Stimulated activated CD4-positive, alpha-beta T cell treated with anti-CD3 and anti-CD28 coated beads, TNF-alpha, amount 100 ng/mL, for 1 hour (primary cell): ENCODE measurements at places on chromosomes 6 and 20.

GRCh38 chr6:56335726-56336125, 88.3 kb upstream of the COL21A1 start:
- no peak for DNase-seq

GRCh38 chr6:113493991-113494390, 363.2 kb upstream of the MARCKS start:
- DNase-seq, result no peak

- no peak for DNase-seq
Measured at GRCh38 chr6:32637219-32637880, at the start of gene HLA-DQA1. TSS of gene HLA-DQA1 (plus strand) at chr6:32637406. CDS start at chr6:32637459, 53 bp downstream.

DNA sequence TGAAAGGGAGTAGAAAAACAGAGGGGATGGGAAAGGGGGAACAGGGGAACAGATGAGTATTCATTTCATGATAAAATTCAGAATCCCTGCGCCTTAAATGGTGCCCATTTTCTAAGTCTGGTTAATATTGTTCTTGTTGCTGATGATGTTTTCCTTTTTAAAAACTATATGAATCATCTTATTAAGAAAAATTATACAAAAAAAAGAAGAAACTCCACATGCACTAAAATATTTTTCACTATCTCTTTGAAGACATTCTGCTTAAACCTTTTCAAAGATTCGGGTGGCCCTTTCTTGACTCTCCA, 1.1 kb upstream of the TFAP2B start:
- no peak for DNase-seq

DNA sequence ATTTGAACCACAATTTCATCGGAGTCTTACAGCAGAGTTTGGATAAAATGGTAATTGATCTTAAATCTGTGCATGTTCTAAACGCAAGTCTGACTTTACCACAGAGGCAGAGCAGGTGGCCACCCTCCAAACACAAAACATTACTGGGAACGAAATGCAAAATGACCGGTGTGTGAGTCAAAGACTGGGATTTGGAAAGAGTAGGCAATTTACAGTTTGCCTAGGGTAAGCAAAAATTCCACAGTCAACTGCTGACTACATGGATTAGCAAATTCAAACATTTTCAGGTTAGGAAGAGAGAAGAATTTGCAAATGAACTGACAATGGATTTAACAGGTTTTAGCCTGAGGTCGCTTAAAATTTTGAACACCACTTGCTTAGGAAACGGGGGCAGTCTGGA, 444.4 kb downstream of the HDGFL1 start:
- DNase-seq, result no peak

GRCh38 chr20:58237318-58238132, 9.1 kb upstream of the ANKRD60 start:
- no peak for DNase-seq

GRCh38 chr6:87982134-87982533, 65.5 kb upstream of the SPACA1 start:
- no peak for DNase-seq

- DNase-seq, result no peak
Measured at GRCh38 chr20:51586005-51586440, 43.5 kb upstream of the NFATC2 start.

DNA sequence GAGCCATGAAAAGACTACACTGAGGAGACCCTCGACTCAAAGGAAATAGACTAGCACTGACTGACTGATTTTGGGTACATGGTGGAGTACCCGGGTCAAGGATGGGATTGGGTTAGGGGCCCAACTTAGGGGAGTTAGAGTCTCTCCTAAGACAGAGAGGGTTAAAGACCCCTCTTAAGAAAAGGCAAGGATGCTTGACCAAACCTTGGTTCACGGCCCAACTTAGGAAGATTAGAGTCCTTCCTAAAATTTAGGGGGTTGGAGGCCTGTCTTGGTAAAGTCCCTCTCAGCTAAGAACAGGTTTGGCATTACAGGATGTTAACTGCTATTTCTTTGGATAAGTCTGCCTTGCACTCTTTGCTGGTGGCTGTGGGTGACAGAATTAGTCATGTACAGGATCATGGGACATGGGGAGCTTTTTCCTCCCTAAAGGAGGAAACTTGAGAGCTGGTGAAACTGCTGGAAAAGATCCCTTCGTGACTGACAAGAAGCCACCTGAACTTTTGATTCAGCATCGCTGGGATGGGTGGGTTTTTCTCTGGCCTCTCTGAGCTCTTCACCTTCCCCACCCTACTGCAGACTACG, 12.3 kb upstream of the SLC22A16 start:
- DNase-seq, result no peak

- no peak for DNase-seq
Measured at GRCh38 chr6:108672641-108673040, 111.9 kb downstream of the FOXO3 start.

- DNase-seq, result no peak
Measured at GRCh38 chr6:142870787-142871415, 74.1 kb downstream of the HIVEP2 start.

DNA sequence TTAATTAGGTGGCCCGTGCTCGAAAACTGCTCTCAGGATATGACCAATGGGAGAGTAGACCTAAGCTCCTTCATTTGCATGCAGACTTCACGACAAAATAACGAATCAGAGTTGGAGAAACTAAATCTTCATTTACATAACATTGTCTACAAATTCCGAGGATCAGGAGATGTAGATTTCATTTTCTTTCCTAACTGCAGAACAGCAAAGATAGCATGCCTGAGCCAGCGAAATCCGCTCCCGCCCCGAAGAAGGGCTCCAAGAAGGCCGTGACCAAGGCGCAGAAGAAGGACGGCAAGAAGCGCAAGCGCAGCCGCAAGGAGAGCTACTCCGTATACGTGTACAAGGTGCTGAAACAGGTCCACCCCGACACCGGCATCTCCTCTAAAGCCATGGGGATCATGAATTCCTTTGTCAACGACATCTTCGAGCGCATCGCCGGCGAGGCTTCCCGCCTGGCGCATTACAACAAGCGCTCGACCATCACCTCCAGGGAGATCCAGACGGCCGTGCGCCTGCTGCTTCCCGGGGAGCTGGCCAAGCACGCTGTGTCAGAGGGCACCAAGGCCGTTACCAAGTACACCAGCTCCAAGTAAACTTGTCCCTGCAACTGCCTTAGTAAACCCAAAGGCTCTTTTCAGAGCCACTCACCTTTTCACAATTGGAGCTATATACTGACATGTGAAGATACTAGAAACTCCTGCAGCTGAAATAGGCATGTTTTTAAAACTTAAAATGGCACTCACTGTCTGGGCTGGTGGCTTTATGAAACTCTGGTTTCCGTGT, 96.5 kb downstream of the HFE start:
- no peak for DNase-seq
